ENCODE measurements at places on chromosomes 4 and X. TPM values are rescaled to one million over a fixed set of nuclear protein-coding genes. Genes with fewer than 3 reads are reported as not detected.

The MAGEA11 gene
- not detected for total RNA-seq

The GRIA2 gene
- not detected for total RNA-seq

The TLR6 gene
- 0.88 TPM for total RNA-seq

The DGAT2L6 gene
- not detected for total RNA-seq

The BEX4 gene
- total RNA-seq = 1.4 TPM

The NPY2R gene
- total RNA-seq = not detected

The PCDH10 gene
- 25.8 TPM for total RNA-seq

The TEX13C gene
- total RNA-seq = not detected

The BANK1 gene
- total RNA-seq = 0.15 TPM

The CPEB2 gene
- 22.9 TPM for total RNA-seq

The F9 gene
- not detected for total RNA-seq

The CNKSR2 gene
- total RNA-seq = not detected

The L1CAM gene
- 55.7 TPM for total RNA-seq

The CORIN gene
- total RNA-seq = 0.81 TPM

The SOD3 gene
- total RNA-seq = 13.0 TPM

The RCHY1 gene
- total RNA-seq = 17.6 TPM

The NWD2 gene
- not detected for total RNA-seq

The MMRN1 gene
- total RNA-seq = not detected

The EDA gene
- total RNA-seq = 0.10 TPM

The GLRA3 gene
- total RNA-seq = not detected

The RUFY3 gene
- total RNA-seq = 36.5 TPM

The GLRB gene
- total RNA-seq = 5.4 TPM

The NR3C2 gene
- total RNA-seq = 0.09 TPM

The LGI2 gene
- total RNA-seq = not detected

The STATH gene
- not detected for total RNA-seq

The GAGE12D gene
- total RNA-seq = not detected

The VCX3B gene
- not detected for total RNA-seq

The CXCL6 gene
- 0.16 TPM for total RNA-seq

The PHKA1 gene
- 0.15 TPM for total RNA-seq

The PABPC5 gene
- total RNA-seq = not detected

The SPANXA2 gene
- total RNA-seq = 1.3 TPM

The TRAM1L1 gene
- not detected for total RNA-seq

The COL4A5 gene
- 6.3 TPM for total RNA-seq

The NELFA gene
- 19.4 TPM for total RNA-seq

The KCTD8 gene
- not detected for total RNA-seq

The CSAG1 gene
- total RNA-seq = not detected

The OTUD6A gene
- not detected for total RNA-seq

The SLIT2 gene
- 108 TPM for total RNA-seq

Data from HFFc6 (cell line).